Mesenchymal stem cell (in vitro differentiated cells and primary cell): ENCODE measurements at places on chromosomes 16 and 17.

DNA sequence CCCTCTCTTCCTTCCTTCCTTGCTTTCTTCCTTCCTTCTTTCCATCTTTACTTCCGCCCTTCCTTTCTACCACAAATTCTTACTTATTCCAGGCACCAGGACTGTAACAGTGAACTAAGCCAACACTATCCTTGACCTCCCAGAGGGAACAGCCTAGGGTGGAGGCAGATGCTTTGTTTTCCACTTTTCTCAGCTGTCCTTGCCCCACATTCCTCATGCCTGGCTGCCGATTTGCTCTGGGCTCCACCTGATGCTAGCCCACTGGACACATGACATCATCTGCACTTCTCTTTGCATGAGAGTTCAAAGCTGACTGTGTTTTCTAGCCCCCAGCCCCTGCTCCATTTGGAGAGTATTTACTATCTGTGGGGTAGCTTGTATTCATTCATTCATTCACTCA is 283.0 kb downstream of the MAF start:
- H3K4me3 ChIP-seq, result no peak overlapping the region
- H3K36me3 ChIP-seq, result no peaks in the 10 kb centered on the region
- DNase-seq, result no peak
- H3K27ac ChIP-seq, result no peak overlapping the region
- no peaks in the 10 kb centered on the region for H3K4me1 ChIP-seq

GRCh38 chr16:56950881-56951771 is 10.6 kb upstream of the CETP start:
- peak; percentile 55 for DNase-seq
- no peak overlapping the region for H3K27ac ChIP-seq
- peaks cover 7% of the 10 kb centered on the region for H3K36me3 ChIP-seq
- peaks cover 5% of the 10 kb centered on the region for H3K4me1 ChIP-seq
- no peaks in the 10 kb centered on the region for H3K27me3 ChIP-seq

DNA sequence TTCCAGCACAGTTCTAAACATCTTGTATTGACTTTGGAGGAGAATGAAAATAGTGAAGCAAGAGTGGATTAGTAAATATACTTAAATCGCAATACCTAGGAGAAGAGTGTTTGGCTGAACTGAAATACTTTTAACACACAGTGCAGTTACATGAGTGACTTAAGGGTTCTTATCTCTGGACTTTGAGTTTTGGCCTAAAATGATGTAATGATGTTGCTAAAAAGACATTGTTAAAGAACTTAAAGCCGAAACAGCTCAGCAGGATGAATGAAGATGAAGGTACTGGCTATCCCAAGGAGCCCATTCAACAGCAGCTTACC is 28.1 kb downstream of the PMP22 start:
- DNase-seq, result no peak
- no peaks in the 10 kb centered on the region for H3K27me3 ChIP-seq
- peaks cover 4% of the 10 kb centered on the region for H3K4me1 ChIP-seq
- H3K36me3 ChIP-seq, result peaks cover 98% of the 10 kb centered on the region

DNA sequence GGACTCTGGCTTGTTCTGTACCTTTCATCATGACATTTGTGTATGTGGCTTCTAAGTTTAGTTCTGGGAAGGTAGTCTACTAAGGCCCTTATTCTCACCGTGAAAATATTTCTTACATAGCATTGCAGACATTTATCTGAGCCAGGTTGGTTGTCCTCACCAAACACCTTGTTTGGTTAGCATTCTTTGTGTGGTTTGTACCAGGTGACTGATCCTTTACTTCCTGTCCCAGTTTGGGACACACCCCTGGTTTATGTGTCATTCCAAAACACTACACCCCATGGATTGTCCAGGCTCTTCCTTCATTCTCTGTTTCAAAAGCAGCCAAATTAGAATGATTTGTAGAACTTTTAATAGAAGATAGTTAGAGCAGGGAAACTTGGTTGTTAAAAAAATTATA is 23.2 kb upstream of the DUSP14 start:
- DNase-seq, result no peak
- no peaks in the 10 kb centered on the region for H3K4me1 ChIP-seq
- no peak overlapping the region for H3K4me3 ChIP-seq
- peaks cover 11% of the 10 kb centered on the region for H3K36me3 ChIP-seq

GRCh38 chr16:6751191-6751590 is 581.5 kb upstream of the RBFOX1 start:
- H3K36me3 ChIP-seq, result no peaks in the 10 kb centered on the region
- H3K27ac ChIP-seq, result no peak overlapping the region
- no peak for DNase-seq
- H3K4me3 ChIP-seq, result no peak overlapping the region
- H3K4me1 ChIP-seq, result no peaks in the 10 kb centered on the region

GRCh38 chr16:77531752-77532151 is 96.9 kb upstream of the ADAMTS18 start:
- no peak overlapping the region for H3K4me3 ChIP-seq
- H3K4me1 ChIP-seq, result no peaks in the 10 kb centered on the region
- H3K27ac ChIP-seq, result no peak overlapping the region
- DNase-seq, result peak; percentile 50
- H3K27me3 ChIP-seq, result peaks cover 14% of the 10 kb centered on the region
- no peaks in the 10 kb centered on the region for H3K36me3 ChIP-seq

DNA sequence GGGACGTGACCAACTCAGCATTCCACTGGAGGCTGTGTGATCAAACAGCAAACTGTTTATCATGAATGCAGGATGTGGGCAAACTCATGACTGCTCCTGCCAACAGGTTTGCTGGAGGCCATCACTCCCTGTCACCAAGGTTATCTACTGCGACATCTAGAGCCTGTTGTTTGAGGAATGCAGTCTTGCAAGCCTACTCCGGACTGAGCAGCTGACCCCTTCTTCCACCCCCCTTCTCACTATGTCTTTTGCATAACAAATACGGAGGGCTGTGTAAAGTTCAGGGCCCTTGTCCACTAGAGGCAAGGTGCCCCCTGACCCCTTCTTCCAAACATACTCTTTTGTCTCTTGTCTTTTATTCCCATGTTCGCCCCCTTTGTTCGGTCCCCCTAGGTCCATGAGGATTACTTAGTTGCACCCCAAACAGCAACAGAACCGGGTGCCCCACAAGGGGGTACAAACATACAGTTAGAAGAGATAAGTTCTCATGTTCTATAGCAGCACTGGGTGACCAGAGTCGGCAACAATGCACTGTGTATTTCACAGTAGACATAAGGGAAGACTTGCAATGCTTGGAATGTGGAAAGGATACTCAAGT is 28.7 kb downstream of the MEAK7 start:
- peaks cover 8% of the 10 kb centered on the region for H3K4me1 ChIP-seq
- no peak overlapping the region for H3K27ac ChIP-seq
- no peak overlapping the region for H3K4me3 ChIP-seq
- H3K36me3 ChIP-seq, result peaks cover 27% of the 10 kb centered on the region
- no peak for DNase-seq

DNA sequence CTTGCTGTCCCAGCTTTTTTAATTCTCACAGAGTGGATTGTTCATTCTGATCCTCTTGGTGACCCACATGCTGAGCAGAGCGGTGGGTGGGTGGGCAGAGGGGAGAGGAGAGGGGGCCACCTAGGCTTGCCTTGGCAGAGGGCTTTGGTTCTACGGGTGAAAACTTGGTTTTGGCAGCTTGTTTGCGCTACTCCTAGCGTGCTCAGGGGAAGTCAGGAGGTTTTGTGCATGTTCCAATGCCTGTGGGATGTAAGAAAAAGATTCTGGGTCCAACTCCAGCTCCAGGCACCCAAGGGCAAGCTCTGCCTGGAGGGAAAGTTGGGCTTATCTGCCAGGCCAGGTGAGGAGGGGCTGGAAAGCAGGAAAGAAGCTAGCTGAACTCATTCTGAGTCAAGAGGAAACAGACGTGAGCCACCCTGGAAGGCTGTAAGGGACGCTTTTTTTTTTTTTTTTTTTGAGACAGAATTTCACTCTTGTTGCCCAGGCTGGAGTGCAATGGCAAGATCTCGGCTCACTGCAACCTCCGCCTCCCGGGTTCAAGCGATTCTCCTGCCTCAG is 169.1 kb downstream of the WSCD1 start:
- no peak overlapping the region for H3K27ac ChIP-seq
- H3K36me3 ChIP-seq, result no peaks in the 10 kb centered on the region
- DNase-seq, result no peak
- H3K27me3 ChIP-seq, result peaks cover 14% of the 10 kb centered on the region
- no peaks in the 10 kb centered on the region for H3K4me1 ChIP-seq

DNA sequence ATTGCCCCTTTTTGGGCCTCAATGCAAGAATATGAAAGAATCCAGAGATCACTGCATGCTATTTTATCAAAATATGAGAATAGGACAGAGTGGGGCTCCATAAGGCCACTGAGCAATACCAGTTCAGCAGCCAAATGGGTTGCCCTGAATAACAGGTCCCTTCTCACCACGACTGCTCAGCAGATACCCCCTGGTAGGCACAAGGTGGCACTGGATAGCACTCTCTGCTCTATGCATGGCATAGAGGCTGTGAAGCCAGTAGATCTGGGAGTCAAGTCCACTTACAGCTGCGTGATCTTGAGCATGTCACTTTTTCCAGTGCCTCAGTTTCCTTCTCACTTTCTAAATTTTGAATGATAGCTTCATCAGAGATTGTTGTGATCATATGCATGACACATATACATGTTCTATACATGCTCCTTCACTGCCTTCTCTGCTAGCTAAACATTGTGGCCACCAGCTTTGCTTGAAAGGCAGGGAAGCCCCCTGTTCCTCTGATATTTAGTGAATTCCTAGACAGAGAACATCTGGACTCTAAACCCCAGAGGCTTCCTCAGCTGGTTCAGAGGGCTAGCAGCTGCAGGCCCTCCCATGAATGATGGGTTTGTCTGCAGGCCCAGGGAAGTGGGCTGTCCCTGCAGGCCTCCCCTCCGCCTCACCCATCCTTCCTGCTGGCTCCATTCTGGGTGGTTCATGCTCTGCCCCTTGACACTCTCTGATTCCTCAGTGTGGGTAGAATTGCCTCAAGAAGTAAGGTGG is 84.9 kb upstream of the ASIC2 start:
- H3K4me1 ChIP-seq, result no peaks in the 10 kb centered on the region
- no peak for DNase-seq
- no peak overlapping the region for H3K4me3 ChIP-seq

DNA sequence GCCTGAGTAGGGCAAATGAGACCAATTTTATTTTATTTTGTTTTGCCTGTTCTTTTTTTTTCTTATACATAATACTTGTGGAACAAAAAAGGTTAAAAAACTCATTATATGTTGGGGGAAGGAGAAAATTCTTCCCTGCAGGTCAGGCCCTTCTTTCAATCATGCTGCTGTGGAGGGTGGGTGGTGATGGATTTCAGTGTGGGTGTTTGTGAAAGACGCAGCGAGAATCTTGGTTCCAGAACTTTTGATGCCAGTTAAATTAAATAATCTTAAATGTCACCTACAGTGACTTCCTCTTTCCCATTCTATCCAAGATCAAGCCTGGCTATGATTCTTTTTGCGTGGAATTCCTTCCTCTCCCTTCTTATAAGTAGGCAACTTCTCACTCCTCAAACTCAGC is 595.8 kb upstream of the EEF2KMT start:
- H3K4me1 ChIP-seq, result no peaks in the 10 kb centered on the region
- no peak for DNase-seq
- H3K27ac ChIP-seq, result no peak overlapping the region
- H3K27me3 ChIP-seq, result no peaks in the 10 kb centered on the region

GRCh38 chr16:70428178-70428998 is 10.5 kb downstream of the ST3GAL2 start:
- no peaks in the 10 kb centered on the region for H3K27me3 ChIP-seq
- peak; percentile 98 for DNase-seq
- H3K4me1 ChIP-seq, result peaks cover 45% of the 10 kb centered on the region
- peaks cover 9% of the 10 kb centered on the region for H3K36me3 ChIP-seq

DNA sequence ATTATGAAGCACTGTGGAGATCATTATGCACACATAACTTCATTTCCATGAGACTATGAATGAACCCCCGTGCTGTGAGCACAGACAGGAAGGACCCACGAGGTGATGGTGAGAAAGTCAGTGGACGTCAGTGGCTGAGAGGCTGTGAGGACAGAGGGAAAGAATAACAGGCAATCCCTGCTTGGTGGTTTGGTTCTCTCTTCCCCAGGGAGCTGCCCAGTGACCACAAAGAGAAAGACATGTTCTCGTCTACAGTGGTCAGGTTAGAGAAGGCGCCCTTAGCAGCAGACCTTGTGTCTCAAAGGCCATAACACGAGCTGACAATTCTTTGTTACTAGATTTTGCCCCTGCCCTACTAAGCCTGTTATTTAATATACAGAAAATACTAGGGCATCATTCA is 609.2 kb downstream of the TOX3 start:
- H3K27ac ChIP-seq, result no peak overlapping the region
- no peak overlapping the region for H3K4me3 ChIP-seq
- H3K4me1 ChIP-seq, result no peaks in the 10 kb centered on the region
- peaks cover 3% of the 10 kb centered on the region for H3K27me3 ChIP-seq

DNA sequence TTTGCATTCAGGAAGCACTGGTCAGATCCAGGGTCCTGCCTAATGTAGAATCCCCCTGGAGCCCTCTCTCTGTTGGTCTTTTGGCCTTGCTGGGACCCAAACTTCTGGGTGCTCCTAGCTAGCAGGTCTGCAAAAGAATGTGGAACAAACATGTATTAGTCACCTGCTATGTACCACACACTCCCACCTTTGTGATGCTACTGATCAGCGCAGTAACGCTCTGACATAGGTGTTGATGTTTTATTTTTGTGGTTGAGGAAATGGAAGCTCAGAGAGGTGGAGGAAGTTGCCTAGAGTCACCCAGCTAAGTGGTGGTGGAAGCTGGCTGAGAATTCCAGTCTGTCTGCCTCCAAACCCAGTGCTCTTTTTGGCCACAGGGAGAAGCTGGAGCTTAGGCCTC is 35.8 kb upstream of the LGALS9 start:
- peaks cover 5% of the 10 kb centered on the region for H3K4me1 ChIP-seq
- H3K27me3 ChIP-seq, result no peaks in the 10 kb centered on the region
- DNase-seq, result no peak
- no peak overlapping the region for H3K4me3 ChIP-seq

DNA sequence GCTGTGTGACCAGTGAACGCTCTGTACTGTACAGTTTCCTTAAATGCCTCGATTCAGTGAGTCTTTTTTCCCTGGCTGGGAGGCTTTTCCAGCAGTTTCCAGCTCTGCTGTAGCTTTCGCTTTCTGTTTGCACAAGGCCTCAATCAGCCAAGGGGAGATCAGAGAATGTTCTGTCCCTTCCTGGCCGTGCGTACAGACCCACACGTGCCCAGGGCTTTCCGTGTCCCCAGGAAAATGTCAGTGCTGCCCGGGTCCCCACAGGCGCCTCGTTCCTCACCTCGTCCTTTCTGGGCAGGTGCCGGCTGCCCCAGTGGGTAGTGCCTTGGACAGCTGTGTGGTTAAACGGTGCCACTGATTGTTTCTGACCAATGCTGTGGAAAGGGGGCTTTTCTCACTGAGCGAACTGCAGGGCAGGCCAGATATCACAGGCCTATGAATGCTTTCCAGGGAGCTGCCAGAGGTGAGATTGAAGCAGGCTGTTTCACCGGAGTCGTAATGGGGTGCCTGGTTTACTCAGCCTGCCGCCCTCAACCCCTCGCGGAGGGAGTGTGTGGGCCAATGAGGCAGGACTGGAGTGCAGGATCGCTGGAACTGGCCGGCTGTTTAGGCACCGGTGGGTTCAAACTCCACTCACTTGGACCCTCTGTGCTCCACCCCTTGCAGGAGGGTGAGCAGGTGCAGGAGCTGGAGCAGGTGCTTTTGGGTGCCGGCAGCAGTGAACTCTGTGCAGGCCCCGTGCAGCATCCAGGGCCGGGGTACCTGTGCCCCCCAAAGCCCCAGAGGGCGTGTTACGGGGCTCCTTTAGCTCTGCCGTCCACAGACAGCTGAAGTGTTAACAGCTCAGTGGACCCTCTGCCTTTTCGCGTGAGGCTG is 44.4 kb downstream of the ZNF778 start:
- no peaks in the 10 kb centered on the region for H3K27me3 ChIP-seq
- H3K36me3 ChIP-seq, result peaks cover 25% of the 10 kb centered on the region
- H3K4me1 ChIP-seq, result peaks cover 9% of the 10 kb centered on the region
- no peak overlapping the region for H3K4me3 ChIP-seq

GRCh38 chr17:6492892-6493674 is 48.8 kb downstream of the PIMREG start:
- no peak overlapping the region for H3K4me3 ChIP-seq
- no peak for DNase-seq
- no peaks in the 10 kb centered on the region for H3K36me3 ChIP-seq
- peaks cover 52% of the 10 kb centered on the region for H3K27me3 ChIP-seq
- no peak overlapping the region for H3K27ac ChIP-seq
